ENCODE measurements at places on chromosomes 3 and 15.
A peak's percentile ranks its signal among the peaks of the same experiment; 100 is the strongest.

DNA sequence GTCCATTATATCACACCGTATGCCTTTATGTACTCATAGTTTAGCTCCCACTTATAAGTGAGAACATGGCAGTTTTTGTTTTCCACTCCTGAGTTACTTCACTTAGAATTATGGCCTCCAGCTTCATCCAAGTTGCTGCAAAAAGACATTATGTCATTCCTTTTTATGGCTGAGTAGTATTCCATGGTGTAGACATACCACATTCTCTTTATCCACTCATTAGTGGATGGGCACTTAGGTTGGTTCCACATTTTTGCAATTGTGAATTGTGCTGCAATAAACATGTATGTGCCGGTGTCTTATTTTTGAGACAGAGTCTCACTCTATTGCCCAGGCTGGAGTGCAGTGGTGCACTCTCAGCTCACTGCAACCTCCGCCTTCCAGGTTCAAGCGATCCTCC, 74.1 kb upstream of the IQSEC1 start:
- DNase-seq = no peak

GRCh38 chr3:38548154-38548931, 52.2 kb downstream of the EXOG start:
- peak; percentile 19 for DNase-seq

GRCh38 chr3:99543796-99544195, 94.6 kb upstream of the COL8A1 start:
- DNase-seq = no peak

GRCh38 chr3:123292321-123293310, 90.9 kb downstream of the SEC22A start:
- DNase-seq = no peak

GRCh38 chr15:101138913-101139880, 112.7 kb downstream of the CHSY1 start:
- DNase-seq = no peak

DNA sequence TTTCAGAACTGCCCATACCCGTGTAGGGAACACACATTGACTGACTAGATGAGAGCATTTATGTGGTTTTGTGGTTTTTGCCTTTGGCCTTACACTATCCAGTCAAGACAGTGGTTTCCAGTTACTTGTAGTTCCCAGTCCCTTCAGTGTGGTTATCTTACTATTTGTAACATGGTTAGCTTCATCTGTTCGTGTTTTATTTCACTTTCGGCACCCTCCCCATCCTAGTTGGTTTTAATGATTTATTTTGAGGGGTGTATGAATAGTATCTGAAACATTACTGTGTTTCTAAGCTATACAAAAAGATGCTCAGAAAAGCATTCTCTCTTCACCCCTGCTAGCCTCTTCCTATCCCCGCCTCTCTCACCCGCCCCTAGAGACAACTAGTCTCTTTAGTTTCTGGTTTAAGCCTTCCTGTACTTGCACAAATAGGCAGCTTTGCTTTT, 14.1 kb downstream of the LYSMD4 start:
- peak; percentile 76 for DNase-seq

DNA sequence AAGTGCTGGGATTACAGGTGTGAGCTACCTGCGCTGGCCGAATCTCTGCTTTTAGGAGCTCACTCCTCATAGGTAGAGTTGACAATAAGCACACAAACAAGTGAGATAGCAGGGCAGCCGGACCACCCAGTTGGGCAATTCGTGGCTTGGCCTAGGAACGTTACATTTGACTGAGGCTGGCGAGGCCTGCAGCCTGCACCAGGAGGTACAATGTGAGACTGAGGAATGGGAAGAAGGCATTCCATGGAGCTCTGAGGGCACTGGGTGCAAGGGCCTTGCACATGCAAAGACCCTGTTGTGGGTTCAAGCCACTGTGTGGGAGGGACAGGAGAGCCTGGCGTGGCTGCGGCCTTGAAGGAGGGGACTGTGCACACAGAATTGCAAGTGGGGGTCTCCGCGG, 152.5 kb downstream of the LRRK1 start:
- no peak for DNase-seq

DNA sequence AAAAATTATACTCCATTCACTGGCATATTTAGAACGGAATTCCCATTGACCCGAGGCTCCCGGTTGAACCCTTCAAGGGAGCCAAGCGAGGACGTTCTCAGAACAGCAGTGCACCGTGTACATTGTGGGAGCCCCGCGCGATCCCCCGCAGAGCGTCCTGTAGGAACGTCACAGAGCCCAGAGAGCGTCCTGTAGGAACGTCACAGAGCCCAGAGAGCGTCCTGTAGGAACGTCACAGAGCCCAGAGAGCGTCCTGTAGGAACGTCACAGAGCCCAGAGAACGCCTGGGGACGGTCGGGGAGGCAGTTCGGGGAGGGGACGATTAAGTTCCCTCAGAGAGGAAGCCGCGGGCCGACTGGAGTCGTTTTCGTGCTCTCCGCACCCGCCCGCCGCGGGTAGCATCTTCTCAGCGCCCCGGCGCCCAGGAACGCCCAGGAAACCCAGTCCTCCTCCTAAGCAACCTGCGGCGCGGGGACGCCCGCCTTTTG, 506 bp upstream of the ATP1B3 start:
- peak; percentile 63 for DNase-seq

DNA sequence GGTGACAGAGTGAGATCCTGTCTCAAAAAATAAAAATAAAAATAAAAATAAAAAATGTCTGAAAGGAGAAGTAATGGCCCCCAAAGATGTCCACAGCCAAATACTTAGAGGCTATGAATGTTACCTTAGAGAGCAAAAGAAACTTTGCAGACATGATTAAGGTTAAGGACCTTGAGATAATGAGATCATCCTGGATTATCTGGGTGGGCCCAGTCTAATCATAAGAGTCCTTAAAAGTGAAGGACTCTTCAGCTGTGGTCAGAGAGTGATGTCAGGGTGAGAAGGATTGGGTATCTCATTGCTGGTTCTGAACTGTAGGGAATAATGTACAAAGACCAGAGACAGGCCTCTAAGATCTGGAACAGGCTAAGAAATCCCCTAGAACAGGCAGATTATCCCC, 84.9 kb upstream of the POU1F1 start:
- DNase-seq = no peak
